GM23338 (cell line): ENCODE measurements at places on chromosomes 2 and 18. TPM values are rescaled to one million over a fixed set of nuclear protein-coding genes. Genes with fewer than 3 reads are reported as not detected.
A peak's percentile ranks its signal among the peaks of the same experiment; 100 is the strongest.

The REEP1 gene
- 1.6 and 4.5 TPM in 2 replicates for total RNA-seq

DNA sequence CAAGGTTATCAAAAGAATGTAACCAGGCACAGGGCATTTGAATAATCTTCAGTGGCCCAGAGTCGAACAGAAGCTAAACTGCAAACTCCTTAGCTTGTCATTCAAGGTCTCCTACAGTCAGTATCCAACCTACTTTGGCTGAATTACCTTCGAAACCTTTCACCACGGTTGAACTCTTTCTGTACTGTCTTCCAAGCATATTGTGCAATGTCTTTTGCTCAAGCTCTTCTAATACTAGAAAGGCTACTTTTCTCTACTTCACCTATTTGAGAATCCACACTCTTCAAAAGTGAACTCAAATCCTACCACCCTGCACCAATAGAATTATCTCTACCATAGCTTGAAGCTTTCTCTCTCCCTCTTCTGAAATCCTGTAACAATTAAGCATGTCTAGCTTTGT lies 142.9 kb downstream of the NR4A2 start:
- H3K27ac ChIP-seq: no peak overlapping the region
- no peaks in the 10 kb centered on the region for H3K27me3 ChIP-seq
- no peaks in the 10 kb centered on the region for H3K36me3 ChIP-seq
- 0 out of 2 replicates have a peak, but pooled peaks cover 5% of the 10 kb centered on the region for H3K4me1 ChIP-seq
- no peak overlapping the region for H3K4me3 ChIP-seq

GRCh38 chr2:238864207-238865014 lies 16.5 kb downstream of the TWIST2 start:
- no peak overlapping the region for H3K27ac ChIP-seq
- peak; percentile 76 for DNase-seq
- no peaks in the 10 kb centered on the region for H3K27me3 ChIP-seq
- peaks cover 8% of the 10 kb centered on the region; the same call in 1 of the 2 replicates for H3K4me1 ChIP-seq
- no peaks in the 10 kb centered on the region for H3K36me3 ChIP-seq

- no peaks in the 10 kb centered on the region for H3K27me3 ChIP-seq
- peaks cover 50% of the 10 kb centered on the region for H3K36me3 ChIP-seq
- no peak for DNase-seq
- H3K4me1 ChIP-seq: no peaks in the 10 kb centered on the region; the same call in 1 of the 2 replicates
- H3K4me3 ChIP-seq: no peak overlapping the region
- peak overlapping the region; percentile 17; the same call in 1 of the 2 replicates for H3K27ac ChIP-seq
Observed at GRCh38 chr2:218228366-218229090, 11.5 kb downstream of the ARPC2 start.

DNA sequence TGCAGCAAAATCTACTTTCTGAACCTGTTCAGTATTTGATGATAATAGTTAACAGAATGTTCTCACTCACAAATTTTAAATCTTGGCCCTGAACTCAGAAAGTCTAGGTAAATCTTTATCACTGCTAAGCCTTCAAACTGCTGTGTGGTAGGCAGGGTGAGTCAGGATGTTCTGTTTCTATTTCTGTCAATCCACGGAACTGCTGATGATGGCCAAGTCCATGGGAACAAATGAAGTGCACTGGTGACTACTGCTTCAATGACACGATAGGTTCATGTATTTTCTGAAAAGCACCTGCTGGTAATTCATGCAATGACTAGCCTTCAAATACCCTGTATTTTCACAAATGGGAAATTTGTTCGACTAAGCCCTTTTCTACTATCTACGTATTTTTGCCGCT lies 14.2 kb downstream of the NIFK start:
- DNase-seq: no peak
- no peaks in the 10 kb centered on the region for H3K4me1 ChIP-seq
- no peaks in the 10 kb centered on the region for H3K27me3 ChIP-seq
- no peak overlapping the region for H3K27ac ChIP-seq
- H3K4me3 ChIP-seq: no peak overlapping the region

The GAL3ST2 gene
- total RNA-seq: 0.24 and 1.5 TPM in 2 replicates

GRCh38 chr2:235665661-235666212 lies 171.9 kb downstream of the AGAP1 start:
- H3K27me3 ChIP-seq: 0 out of 2 replicates have a peak, but pooled peaks cover 9% of the 10 kb centered on the region
- peak overlapping the region; percentile 43 for H3K4me3 ChIP-seq
- H3K27ac ChIP-seq: no peak overlapping the region
- H3K36me3 ChIP-seq: no peaks in the 10 kb centered on the region

The MAIP1 gene
- total RNA-seq: 36.0 and 59.0 TPM in 2 replicates

GRCh38 chr2:215553946-215554345 lies 118.1 kb upstream of the FN1 start:
- no peak overlapping the region for H3K27ac ChIP-seq
- no peak overlapping the region for H3K4me3 ChIP-seq

DNA sequence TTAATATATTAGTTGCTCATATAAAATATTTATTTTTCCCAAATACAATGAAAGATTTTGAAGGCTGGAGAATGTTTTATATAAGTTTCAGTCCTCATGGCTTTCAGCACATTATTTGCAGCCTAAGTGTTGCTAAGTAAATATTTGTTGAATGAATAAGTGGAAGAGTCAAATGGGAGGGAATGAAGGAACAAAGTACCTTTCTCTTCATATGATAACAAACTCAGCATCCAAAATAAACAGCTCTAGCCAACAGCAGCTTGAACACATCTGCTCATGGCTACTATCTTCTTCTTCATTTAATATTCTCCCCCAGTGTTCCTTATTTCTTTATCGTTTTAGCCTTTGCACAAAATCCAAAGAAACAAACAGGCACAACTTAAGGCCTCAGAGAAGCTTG lies 385.2 kb upstream of the PIK3C3 start:
- H3K36me3 ChIP-seq: no peaks in the 10 kb centered on the region
- no peaks in the 10 kb centered on the region for H3K27me3 ChIP-seq
- H3K4me3 ChIP-seq: no peak overlapping the region
- H3K27ac ChIP-seq: no peak overlapping the region
- H3K4me1 ChIP-seq: peaks cover 9% of the 10 kb centered on the region; the same call in 1 of the 2 replicates

The ZC3H6 gene
- 6.3 and 8.0 TPM in 2 replicates for total RNA-seq

- H3K4me3 ChIP-seq: no peak overlapping the region
- no peaks in the 10 kb centered on the region for H3K27me3 ChIP-seq
- H3K27ac ChIP-seq: no peak overlapping the region
- peaks cover 27% of the 10 kb centered on the region for H3K4me1 ChIP-seq
Observed at GRCh38 chr2:205280596-205281236, 401.6 kb upstream of the NRP2 start.

DNA sequence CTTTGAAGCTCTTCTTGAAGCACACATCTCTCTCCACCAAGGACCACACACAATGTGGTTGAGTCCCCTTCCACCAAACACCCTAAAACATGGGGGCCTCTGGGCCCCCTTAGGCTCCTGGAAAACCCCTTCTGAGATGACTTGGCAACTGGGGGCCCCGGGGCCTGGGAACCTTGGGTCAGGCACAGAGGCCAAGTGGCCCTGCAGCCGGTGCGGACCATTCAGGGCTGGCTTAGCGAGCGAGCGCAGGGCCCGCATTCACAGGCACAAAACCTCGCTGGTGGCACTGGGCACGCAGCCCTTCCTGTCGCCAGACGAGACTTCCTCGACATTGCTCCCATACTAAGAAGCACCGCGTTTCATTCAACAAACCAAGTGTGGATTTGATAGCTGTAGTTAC lies 111.2 kb upstream of the ID2 start:
- H3K36me3 ChIP-seq: no peaks in the 10 kb centered on the region
- 0 out of 2 replicates have a peak, but pooled peaks cover 6% of the 10 kb centered on the region for H3K4me1 ChIP-seq
- no peak overlapping the region for H3K4me3 ChIP-seq
- no peaks in the 10 kb centered on the region for H3K27me3 ChIP-seq
- DNase-seq: no peak

DNA sequence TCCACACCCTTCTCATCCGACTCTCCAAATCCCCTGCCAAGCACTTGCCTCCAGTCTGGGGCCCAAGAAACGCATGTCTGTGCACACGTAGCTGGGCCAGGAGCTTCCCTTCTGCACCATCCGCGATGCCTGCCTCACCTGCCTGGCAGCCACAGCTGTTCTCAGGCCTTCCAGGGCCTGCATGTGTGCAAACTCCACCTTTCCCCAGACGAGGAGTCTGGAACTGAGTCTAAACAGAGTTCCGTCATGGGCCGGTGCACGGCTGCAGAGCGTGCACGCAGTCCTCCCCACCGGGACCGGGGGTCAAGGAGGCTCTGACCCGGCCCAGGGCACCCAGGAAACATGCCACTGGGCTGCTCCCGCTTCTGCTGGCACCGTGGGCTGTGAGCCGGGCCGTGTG lies 66.8 kb upstream of the SALL3 start:
- no peak for DNase-seq
- H3K36me3 ChIP-seq: no peaks in the 10 kb centered on the region
- no peaks in the 10 kb centered on the region for H3K4me1 ChIP-seq
- no peaks in the 10 kb centered on the region for H3K27me3 ChIP-seq

The ERFE gene
- 2.5 and 3.3 TPM in 2 replicates for total RNA-seq

GRCh38 chr2:101823347-101823791 lies 125.9 kb downstream of the MAP4K4 start:
- no peak overlapping the region for H3K4me3 ChIP-seq
- DNase-seq: peak; percentile 90
- no peak overlapping the region for H3K27ac ChIP-seq
- peaks cover 13% of the 10 kb centered on the region; the same call in 1 of the 2 replicates for H3K4me1 ChIP-seq

- no peak for DNase-seq
- H3K27me3 ChIP-seq: no peaks in the 10 kb centered on the region
- H3K36me3 ChIP-seq: peaks cover 9% of the 10 kb centered on the region; the same call in 1 of the 2 replicates
Observed at GRCh38 chr2:99448556-99448955, 41.3 kb downstream of the REV1 start.

GRCh38 chr2:100009743-100010142 lies 132.6 kb downstream of the AFF3 start:
- H3K36me3 ChIP-seq: no peaks in the 10 kb centered on the region
- no peaks in the 10 kb centered on the region for H3K27me3 ChIP-seq
- no peak for DNase-seq
- H3K4me1 ChIP-seq: no peaks in the 10 kb centered on the region
- H3K27ac ChIP-seq: no peak overlapping the region

GRCh38 chr2:230144355-230144754 lies 75.4 kb downstream of the SP110 start:
- H3K4me1 ChIP-seq: no peaks in the 10 kb centered on the region
- H3K27ac ChIP-seq: no peak overlapping the region
- H3K27me3 ChIP-seq: no peaks in the 10 kb centered on the region

The CABYR gene
- total RNA-seq: 34.6 and 48.4 TPM in 2 replicates

DNA sequence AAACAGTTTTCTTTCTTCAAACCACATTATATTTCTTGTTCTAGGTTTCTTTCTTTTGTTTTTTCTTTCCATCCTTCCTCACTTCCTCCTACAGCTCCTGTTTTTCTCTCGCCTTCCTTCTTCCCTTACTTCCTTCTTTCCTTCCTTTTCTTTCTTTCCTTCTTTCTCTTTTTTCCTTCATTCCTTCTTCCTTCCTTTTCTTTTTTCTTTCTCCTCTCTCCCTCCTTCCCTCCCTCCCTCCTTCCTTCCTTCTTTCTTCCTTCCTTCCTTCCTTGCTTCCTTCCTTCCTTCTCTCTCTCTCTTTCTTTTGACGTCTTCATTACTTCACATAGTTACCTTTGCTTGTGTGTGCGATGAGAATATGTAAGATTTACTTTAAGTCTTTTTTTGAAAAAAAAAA lies 470.0 kb upstream of the FSIP2 start:
- H3K4me1 ChIP-seq: no peaks in the 10 kb centered on the region
- no peak overlapping the region for H3K4me3 ChIP-seq
- no peaks in the 10 kb centered on the region for H3K27me3 ChIP-seq
- DNase-seq: no peak
- no peaks in the 10 kb centered on the region for H3K36me3 ChIP-seq

The LRATD1 gene
- 3.5 and 5.7 TPM in 2 replicates for total RNA-seq

The FOXI3 gene
- total RNA-seq: 11.8 and 13.3 TPM in 2 replicates

DNA sequence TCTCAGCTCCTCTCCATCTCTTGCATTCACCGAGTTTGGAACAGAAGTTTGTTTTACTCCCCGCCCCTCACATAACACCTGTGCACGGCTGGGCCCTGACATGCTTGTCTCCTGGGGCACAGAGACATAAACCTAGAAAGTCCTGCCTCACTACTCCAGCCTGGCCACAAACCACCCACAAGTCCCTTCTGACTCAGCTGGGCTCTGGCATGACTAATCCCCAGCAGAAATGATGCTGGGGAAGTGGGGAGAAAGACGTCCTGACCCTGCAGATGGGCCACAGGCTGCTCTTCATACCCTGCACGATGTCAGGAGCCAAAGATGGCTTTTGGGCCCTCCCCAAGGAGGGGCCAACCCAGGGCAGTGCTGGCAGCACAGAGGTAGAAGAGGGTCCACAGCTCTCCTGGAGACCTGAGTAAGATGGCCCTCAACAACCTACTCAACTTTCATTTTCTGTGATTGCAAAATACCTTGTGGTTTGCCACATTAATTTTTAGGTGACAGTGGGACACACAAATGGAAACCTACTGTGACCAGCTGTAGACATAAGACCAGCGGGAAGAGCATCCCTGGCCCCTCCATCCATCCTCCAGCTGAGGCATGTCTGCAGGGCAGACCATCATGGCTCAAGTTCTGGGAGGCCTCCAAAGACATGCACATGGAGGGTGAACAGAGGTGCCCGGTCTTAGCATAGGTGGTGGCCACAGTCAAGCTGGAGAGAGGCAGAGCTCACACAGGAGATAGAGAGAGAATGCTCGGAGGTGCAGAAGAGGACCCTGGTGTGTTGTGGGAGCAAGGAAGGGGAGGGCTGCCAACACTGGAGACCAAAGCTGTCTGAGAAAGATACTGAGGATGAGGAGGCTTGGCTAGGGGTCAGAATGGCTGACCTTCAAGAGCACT lies 40.0 kb downstream of the DNMT3A start:
- no peaks in the 10 kb centered on the region for H3K36me3 ChIP-seq
- H3K27me3 ChIP-seq: no peaks in the 10 kb centered on the region
- H3K27ac ChIP-seq: no peak overlapping the region
- DNase-seq: no peak
- H3K4me1 ChIP-seq: peaks cover 24% of the 10 kb centered on the region

- H3K27me3 ChIP-seq: no peaks in the 10 kb centered on the region
- H3K4me1 ChIP-seq: peaks cover 21% of the 10 kb centered on the region; the same call in 1 of the 2 replicates
- H3K36me3 ChIP-seq: no peaks in the 10 kb centered on the region
- no peak overlapping the region for H3K4me3 ChIP-seq
- H3K27ac ChIP-seq: no peak overlapping the region
- no peak for DNase-seq
Observed at GRCh38 chr2:31378791-31379501, 35.6 kb downstream of the XDH start.

The HOXD8 gene
- not detected in 2 replicates for total RNA-seq

GRCh38 chr2:178271629-178272333 lies 77.5 kb downstream of the OSBPL6 start:
- H3K4me3 ChIP-seq: no peak overlapping the region
- DNase-seq: no peak
